Activated naive CD8-positive, alpha-beta T cell treated with anti-CD3 and anti-CD28 coated beads, Interleukin-2, amount 10 ng/mL, durations not matched to agents 7 days and 5 days (primary cell): ENCODE measurements at places on chromosomes 16 and 17. TPM values are rescaled to one million over a fixed set of nuclear protein-coding genes. Genes with fewer than 3 reads are reported as not detected.

DNA sequence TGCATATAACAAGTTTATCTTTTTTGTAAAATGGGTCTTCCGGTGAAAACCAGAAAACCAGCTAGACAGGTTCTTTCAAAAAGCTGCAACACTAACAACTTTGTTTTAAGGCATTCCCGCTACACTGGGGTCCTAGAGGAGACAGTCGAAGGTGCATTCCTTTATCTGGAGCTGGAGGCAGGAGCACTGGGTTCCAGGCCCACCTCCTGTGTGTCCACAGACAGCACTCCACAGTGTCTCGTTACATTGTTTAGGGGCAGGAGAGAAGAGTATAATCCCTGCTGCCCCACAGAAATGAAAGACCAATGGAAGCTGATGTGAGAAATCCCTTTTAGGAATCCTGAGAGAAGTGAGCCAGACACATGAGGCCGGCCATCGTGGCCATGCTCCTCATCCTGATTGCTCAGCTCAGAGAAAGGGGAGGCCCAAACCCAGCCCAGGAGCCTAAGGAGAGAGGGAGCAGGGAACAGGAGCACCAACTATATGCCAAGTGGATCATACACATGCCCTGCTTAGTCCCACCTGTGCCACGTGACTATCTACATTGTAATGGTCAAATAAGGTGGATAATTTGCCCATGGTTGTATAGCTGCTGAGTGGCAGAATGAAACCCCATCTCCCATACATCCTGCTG is 59.5 kb downstream of the CCDC182 start:
- no peak overlapping the region for H3K27ac ChIP-seq
- no peak for DNase-seq
- peaks cover 1% of the 10 kb centered on the region for H3K4me1 ChIP-seq

DNA sequence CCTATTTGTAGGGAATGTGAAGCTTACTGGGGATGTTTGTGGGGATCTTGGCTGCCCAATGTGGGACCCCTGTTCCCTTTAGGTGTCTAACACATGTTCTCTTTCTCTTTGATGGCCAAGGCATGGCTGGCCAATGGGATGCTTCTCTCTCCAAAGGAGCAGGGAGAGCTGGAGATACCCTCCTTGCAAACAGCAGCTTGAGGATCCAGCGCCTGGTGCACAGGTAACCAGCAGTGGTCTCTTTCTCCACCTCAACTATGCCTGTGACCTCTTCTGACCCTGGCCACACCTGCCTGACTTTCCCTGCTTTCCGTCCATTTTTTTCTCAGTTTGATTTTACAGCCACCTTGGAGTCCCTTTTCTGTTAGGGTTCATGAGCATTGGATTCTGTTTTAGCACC is 16.8 kb upstream of the NKD1 start:
- no peaks in the 10 kb centered on the region for H3K4me1 ChIP-seq
- H3K27ac ChIP-seq, result no peak overlapping the region
- peaks cover 16% of the 10 kb centered on the region for H3K27me3 ChIP-seq
- no peak overlapping the region for H3K4me3 ChIP-seq

DNA sequence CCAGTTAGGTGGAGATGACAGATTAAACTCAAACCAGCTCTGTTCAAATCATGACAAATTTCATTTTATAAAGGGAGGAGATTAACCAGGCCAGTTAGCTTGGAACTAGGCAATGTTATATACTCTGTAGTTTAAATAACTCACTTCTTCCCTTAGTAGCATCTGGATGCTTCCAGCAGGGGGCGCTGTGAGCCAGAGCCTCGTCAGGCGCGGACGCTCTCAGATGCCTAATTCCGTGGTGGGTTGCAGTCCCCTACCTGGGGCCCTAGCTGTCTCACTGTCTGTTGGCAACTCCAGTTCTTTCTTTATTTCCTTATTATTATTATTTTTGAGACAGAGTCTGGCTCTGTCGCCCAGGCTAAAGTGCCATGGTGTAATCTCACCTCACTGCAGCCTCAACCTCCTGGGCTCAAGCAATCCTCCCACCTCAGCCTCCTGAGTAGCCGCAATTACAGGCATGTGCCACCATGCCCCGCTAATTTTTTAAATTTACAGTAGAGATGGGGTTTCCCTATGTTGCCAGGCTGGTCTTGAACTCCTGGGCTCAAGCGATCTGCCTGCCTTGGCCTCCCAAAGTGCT is 17.3 kb upstream of the WFDC1 start:
- H3K27ac ChIP-seq, result no peak overlapping the region
- DNase-seq, result peak; percentile 79
- H3K4me1 ChIP-seq, result no peaks in the 10 kb centered on the region
- no peak overlapping the region for H3K4me3 ChIP-seq
- peaks cover 5% of the 10 kb centered on the region for H3K27me3 ChIP-seq

DNA sequence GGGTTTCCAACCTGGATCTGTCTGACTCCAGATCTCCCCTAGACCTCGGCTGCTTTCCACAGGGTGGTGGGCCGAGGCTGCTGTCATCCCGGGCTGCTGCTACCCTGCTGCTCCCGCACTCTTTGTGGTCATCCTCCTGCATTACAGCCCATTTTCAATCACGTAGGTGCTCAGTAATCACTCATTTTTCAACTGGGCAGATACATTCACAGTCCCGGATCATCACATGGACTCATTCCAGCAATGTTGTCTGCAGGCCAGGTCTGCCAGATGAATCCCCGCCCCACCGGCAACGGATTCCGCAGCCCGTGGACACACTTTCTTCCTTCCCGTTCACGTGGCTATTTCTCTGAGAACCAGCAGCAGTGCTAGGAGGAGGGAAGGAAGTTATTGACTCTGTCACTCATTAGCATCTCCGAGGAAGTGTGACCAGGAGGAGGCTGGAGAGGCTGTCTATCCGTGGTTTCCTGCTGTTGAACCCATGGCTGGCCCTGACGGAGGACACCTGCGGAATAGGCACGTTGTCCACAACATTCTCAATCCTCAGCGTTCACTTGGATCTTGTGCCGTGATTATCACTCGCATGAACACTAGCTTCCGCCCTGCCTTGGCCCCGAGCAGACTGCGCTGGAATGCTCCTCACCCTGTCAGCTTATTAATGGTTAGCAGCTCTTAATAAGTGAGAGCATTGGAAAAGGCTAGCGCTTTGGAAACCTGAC is 14.7 kb upstream of the ZCCHC14 start:
- peaks cover 19% of the 10 kb centered on the region for H3K27me3 ChIP-seq
- H3K27ac ChIP-seq, result no peak overlapping the region
- H3K4me1 ChIP-seq, result peaks cover 4% of the 10 kb centered on the region
- H3K36me3 ChIP-seq, result no peaks in the 10 kb centered on the region
- H3K4me3 ChIP-seq, result no peak overlapping the region

DNA sequence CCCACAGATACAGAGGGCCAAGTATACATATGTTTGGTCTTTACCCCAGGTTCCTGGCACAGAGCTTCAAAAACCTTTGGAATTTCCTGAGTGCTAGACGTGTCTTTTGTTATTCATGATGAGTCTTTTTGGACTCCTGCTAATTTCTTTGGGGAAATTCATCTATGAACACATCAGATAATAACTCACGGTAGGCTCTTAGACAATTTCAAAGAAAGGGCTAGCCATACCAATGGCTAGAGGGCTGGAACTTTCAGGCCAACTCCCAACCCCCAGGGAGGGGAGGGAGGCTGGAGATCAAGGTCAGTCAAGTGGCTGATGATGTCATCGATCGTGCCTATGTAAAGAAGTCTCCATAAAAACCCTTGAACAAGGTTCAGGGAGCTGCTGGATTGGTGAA is 101.9 kb downstream of the STX8 start:
- H3K36me3 ChIP-seq, result peaks cover 16% of the 10 kb centered on the region
- peaks cover 21% of the 10 kb centered on the region for H3K4me1 ChIP-seq
- no peak overlapping the region for H3K27ac ChIP-seq
- no peak overlapping the region for H3K4me3 ChIP-seq

GRCh38 chr17:7843257-7843535 is 9.2 kb downstream of the KDM6B start:
- H3K36me3 ChIP-seq, result peaks cover 2% of the 10 kb centered on the region
- peak overlapping the region; percentile 100 for H3K4me3 ChIP-seq
- H3K27me3 ChIP-seq, result no peaks in the 10 kb centered on the region
- H3K27ac ChIP-seq, result peak overlapping the region; percentile 99
- H3K4me1 ChIP-seq, result peaks cover 41% of the 10 kb centered on the region
- DNase-seq, result no peak

GRCh38 chr16:50712956-50713355 is 19.6 kb downstream of the NOD2 start:
- peaks cover 22% of the 10 kb centered on the region for H3K4me1 ChIP-seq
- DNase-seq, result no peak
- H3K27ac ChIP-seq, result no peak overlapping the region

DNA sequence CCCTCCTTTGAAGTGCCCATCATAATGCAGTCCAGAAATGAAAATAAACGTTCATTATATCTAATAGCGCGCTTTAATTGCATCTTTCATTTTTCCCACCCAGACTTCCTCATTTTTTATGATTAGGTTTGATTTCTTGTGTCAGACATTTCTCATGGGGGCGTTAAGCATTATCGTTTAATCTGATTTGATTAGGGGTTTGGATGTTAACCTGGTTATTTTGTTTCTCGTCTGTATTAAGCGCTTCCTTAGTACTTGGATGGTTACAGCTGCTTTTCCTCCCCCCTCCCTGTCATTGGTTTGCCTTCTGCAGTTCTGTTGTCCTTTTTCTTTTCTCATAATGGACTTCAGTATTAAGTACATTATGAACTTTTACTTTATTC is 540 bp downstream of the MFSD11 start:
- H3K36me3 ChIP-seq, result peaks cover 34% of the 10 kb centered on the region
- no peaks in the 10 kb centered on the region for H3K27me3 ChIP-seq
- peaks cover 33% of the 10 kb centered on the region for H3K4me1 ChIP-seq
- no peak for DNase-seq
- peak overlapping the region; percentile 99 for H3K27ac ChIP-seq

DNA sequence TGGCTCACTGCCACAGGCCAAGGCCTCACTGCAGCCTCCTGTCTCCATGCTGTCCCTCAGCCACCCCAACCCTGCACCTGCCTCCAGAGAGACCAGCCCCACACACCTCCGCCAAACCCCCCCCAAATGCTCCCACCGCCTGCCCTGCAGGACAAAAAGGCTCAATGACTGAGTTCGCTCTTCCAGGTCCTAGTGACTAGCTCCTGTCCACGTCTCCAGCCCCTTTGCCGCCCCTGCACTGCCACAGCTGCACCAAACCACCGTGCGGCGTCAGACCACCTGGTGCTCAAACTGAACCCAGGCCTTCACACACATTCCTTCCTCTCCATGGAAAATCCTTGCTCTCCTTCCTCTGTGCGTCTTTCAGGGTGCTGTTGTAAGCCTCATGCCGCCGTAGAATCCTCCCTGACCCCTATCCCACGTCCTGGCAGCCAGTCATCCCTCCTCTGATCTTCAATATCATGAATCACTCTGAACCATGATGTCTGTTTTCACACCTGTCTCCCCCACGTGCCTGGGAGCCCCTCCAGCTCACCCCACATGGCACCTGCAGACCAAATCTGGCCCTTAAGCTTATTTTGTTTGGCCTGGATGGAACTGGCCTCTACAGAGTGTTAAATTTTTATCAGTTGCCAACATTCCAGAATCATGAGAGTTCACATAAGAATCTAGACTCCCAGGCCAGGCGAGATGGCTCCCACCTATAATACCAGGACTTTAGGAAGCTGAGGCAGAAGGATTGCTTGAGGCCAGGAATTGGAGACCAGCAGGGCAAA is 4.3 kb upstream of the GSG1L start:
- H3K36me3 ChIP-seq, result no peaks in the 10 kb centered on the region
- DNase-seq, result no peak
- no peak overlapping the region for H3K27ac ChIP-seq
- no peaks in the 10 kb centered on the region for H3K4me1 ChIP-seq
- H3K27me3 ChIP-seq, result peaks cover 30% of the 10 kb centered on the region

DNA sequence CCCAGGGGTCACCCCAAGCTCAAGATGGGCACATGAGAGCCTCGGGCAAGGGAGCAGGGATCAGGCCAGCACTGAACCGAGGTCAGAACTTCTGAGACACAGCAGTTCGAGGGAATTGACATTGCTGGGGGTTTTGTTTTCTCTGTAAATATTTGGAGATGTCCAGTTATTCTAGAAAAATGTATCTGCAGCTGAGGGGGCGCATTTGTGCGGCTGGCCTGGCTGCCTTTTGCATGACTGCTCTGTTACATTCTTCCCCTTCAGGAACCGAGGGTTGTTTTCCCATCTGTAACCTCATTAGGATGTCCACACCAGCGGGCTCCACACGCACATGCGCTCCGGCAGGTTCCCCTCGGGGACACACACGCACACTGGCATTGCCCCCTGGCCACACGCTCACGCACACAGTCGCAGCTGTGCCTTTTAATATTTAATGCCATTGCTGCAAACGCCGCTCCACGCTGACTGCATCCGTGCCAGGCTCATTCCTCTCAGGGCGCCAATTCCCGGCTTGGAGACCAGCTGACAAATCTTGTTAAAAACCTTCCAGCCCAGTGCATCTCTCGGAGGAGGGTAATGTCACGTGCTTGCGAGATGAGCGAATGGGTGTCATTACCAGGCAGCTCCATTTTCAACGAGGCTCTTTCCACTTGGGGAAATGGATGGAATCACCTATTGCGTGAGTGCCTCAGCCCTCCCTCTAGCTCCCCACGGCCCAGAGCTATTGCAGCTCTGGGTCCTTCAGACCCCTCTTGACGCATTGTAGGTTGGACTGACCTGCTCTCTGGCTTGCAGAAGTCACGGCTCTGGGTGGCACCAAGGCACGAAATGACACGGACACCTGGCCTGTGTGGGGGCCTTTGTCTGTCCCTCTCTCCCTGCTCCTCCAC is 13.1 kb downstream of the CCR7 start:
- peaks cover 89% of the 10 kb centered on the region for H3K4me1 ChIP-seq
- peak overlapping the region; percentile 22 for H3K4me3 ChIP-seq
- peak; percentile 50 for DNase-seq
- H3K36me3 ChIP-seq, result peaks cover 45% of the 10 kb centered on the region
- H3K27ac ChIP-seq, result peak overlapping the region; percentile 90

Gene EVI2A
- total RNA-seq, result 78.3 TPM

Gene SRSF2
- total RNA-seq, result 376 TPM

Gene NPIPA5
- total RNA-seq, result 25.5 TPM

Gene CDRT4
- 10.6 TPM for total RNA-seq

Gene PLXDC1
- 17.9 TPM for total RNA-seq
